ENCODE measurements at places on chromosomes 6 and 20.
A peak's percentile ranks its signal among the peaks of the same experiment; 100 is the strongest.

DNA sequence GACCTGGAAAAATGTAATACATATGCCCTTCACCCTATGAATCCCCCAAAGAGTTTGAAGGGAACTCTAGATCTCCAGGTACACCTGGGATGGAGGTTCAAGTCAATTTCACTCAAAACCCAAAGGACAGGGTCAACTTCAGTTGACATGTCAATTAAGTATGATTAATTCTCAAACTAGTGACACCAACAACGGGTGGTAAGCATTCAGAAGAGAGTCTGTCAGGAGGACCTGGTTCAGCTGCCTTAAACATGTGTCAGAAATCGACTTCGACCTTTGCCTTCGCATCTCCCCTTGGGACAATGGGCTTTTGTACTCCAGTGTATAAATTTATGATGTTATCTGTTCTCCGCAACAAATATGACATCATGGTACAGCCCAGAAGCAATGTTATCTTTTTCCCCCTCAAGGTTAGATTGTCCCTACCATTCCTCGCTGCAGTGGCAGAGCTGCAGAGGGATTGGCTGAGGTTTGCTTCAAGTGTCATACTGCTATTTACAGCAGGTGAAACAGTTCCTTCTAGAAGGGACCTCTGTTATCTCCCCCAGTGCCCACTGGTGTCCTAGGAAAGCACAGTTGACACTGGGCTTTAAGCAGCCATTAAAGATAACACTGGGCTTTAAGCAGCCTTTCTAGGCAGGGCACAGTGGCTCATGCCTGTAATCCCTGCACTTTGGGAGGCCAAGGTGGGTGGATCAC lies 94.7 kb upstream of the SNX9 start:
- peak; percentile 89 for DNase-seq

GRCh38 chr6:24990944-24991809 lies 55.4 kb upstream of the RIPOR2 start:
- DNase-seq = no peak

DNA sequence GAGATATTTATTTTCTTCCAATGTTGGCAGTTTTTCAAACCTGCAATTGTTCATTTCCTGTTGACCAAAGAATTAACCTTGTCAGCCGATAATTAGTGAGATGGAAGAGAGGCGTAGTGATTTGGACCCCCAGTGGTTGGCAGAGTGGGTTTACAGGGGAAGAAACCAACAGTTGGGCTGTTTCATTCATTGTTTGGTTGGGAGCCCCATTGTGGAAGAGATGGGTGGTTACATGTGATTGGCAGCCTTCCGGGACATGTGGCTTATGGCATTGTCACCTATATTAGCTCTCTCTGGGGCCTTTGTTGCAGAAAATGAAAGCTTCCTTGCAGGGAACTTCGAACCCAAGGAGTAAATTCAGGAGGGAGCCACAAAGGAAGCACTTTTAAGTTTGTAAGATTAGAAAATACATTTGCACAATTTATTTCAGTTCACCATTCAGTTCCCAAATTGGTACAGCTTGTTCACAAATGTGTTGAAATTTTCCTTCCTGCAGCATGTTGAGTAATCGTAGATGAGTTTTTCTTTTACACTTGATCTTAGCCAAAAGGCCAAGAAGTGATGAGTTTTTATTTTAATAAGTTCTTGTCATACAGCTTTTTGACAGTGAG lies 50.3 kb upstream of the CDKAL1 start:
- no peak for DNase-seq

GRCh38 chr6:47117314-47117713 lies 75.2 kb upstream of the ADGRF1 start:
- no peak for DNase-seq

- peak; percentile 62 for DNase-seq
Measured at GRCh38 chr20:62548471-62548870, 72.7 kb upstream of the GATA5 start.

- no peak for DNase-seq
Measured at GRCh38 chr6:55304747-55305146, 22.5 kb upstream of the GFRAL start.

- peak; percentile 94 for DNase-seq
Measured at GRCh38 chr20:62143081-62143956, at the start of the genes PSMA7 and SS18L1. TSS of gene PSMA7 (minus strand) at chr20:62143394. CDS start at chr20:62143303, 91 bp downstream. TSS of gene SS18L1 (plus strand) at chr20:62143769. CDS start at chr20:62143821, 52 bp downstream.

DNA sequence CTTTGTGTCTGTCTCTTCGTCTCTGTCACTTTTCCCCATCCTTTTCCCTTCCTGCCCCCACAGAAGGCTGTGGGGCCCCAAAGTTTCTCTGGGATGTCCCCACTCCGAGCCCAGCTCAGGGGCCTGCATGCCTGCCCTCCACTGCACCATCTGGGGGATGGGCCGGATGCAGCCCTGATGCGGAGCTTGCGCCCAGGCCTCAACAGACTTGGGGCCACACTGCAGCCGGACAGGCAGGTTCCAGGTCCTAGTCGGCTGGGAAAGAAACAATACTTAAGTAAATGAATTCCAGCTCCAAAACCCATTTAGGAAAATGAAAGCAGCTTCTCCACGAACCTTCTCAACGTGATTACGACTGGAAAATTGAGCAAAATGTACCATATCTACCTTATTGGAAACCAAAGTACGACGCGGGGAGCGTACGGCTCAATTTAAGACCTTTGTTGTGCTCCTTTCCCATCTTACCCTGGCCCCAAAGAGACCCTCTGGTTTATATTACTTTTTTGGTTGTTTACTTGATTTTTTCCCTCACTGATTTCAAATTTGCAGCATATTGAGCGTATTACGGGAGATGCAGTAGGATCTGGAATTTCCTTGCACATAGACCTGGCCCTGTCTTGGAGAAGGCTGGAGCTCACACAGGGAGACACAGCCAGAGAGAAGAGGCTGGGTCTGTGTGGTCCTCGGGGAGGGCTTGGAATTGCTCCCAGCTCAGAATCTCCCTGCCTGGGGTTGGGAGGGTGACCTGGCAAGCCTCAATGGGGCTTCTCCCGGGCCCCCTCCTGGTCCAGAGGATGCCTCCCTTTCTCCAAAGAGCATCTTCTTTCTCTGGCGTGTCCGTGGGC lies 8.0 kb downstream of the FOXC1 start:
- no peak for DNase-seq

DNA sequence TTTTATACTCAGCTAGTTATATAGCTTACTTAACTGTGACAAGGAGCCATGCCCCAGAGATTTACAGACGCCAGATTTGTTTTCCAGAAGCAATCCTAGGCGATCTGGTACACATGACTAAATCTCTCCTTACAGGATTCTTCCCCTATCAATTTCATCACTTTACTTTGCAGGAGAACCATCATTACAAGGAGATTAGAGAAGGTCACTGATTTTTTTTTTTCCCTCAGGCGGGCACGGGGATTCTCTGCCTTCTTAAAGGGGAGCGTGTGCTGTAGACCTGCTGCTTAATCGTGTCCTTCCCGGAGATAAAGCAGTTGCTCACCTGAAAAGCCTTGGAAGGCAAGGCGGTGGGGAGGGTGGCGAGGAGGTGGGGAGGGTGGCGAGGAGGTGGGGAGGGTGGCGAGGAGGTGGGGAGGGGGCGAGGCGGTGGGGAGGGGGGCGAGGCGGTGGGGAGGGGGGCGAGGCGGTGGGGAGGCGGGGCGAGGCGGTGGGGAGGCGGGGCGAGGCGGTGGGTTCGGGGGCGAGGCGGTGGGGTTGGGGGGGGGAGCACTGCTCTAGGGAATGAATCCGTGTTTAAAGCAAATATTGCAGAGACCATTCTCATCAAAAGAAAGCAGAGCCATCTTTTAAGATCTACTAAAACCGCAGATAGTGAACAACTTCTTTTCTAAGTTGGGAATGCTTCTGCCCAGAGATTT lies 14.3 kb upstream of the MRAP2 start:
- no peak for DNase-seq

GRCh38 chr6:3037638-3038365 lies 30.5 kb upstream of the RIPK1 start:
- no peak for DNase-seq

GRCh38 chr6:160103825-160104100 lies 17.9 kb upstream of the SLC22A1 start:
- DNase-seq = no peak

DNA sequence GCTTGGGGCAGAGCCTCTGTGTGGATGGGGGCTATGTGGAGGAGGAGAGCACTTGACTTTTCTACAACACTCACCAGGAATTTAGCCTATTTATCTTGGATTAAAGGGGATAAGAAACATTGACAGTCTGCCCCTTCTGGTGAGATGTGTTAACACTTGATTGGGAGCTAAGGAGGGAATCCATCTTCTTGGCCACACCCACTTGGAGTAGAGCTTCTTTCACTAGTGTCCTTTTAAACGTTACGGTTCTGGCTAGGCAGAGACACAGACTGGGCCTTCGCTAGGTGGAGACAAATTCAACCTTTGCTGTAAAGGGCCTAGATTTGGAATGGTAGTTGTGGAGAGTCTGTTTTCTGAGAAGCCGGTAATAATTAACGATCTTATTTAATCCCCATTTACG lies 15.5 kb upstream of the TPBG start:
- no peak for DNase-seq

- DNase-seq = peak; percentile 94
Measured at GRCh38 chr20:23147964-23148730, 62.0 kb upstream of the CD93 start.

DNA sequence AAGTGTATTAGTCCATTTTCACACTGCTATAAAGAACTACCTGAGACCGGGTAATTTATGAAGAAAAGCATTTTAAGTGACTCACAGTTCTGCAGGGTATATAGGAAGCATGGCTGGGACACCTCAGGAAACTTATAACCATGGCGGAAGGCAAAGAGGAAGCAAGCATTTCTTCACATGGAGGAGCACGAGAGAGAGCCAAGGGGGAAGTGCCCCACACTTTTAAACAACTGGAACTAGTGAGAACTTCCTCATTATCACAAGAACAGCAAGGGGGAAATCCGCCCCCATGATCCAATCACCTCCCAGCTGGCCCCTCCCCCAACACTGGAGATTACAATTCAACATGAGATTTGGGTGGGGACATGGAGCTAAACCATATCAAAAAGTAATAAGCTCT lies 28.3 kb upstream of the B3GAT2 start:
- DNase-seq = no peak

DNA sequence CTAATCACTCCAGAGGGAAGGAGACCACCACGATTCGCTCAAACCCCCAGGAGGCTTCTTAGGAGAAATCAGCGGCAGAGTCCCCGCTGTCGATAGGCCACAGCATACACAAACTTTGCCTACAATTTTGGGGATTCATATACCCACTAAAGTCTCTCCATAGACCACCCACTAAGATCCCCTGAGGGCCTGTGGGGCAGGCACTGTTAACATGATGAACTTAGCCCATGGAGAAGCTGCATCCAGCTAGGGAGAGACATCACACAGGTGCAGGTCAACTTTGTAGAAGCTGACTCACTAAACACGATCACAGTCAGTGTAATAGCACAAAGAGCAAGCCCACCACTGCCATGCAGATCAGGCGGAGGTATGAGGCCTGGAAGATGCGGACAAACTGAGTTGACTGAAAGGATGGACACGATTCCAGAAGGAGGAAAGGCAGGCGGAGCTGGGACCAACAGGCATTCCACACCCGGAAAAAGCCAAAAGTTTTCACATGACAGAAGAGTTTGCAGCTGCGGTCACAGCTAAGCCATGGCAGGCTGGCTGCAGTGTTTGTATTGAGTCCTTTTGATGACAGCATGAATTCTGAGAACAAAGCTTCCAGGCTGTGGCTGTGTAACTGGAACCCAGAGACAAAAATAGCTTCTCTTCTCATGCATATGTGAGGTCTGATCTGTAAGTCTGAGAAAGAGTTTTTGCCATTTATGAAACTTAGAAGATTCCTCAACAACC lies 75.7 kb upstream of the QKI start:
- DNase-seq = peak; percentile 46

GRCh38 chr6:4487538-4487937 lies 288.7 kb upstream of the CDYL start:
- peak; percentile 70 for DNase-seq

- no peak for DNase-seq
Measured at GRCh38 chr20:24321973-24322372, 147.5 kb upstream of the SYNDIG1 start.

GRCh38 chr6:165183071-165183470 lies 126.3 kb downstream of the C6orf118 start:
- no peak for DNase-seq

DNA sequence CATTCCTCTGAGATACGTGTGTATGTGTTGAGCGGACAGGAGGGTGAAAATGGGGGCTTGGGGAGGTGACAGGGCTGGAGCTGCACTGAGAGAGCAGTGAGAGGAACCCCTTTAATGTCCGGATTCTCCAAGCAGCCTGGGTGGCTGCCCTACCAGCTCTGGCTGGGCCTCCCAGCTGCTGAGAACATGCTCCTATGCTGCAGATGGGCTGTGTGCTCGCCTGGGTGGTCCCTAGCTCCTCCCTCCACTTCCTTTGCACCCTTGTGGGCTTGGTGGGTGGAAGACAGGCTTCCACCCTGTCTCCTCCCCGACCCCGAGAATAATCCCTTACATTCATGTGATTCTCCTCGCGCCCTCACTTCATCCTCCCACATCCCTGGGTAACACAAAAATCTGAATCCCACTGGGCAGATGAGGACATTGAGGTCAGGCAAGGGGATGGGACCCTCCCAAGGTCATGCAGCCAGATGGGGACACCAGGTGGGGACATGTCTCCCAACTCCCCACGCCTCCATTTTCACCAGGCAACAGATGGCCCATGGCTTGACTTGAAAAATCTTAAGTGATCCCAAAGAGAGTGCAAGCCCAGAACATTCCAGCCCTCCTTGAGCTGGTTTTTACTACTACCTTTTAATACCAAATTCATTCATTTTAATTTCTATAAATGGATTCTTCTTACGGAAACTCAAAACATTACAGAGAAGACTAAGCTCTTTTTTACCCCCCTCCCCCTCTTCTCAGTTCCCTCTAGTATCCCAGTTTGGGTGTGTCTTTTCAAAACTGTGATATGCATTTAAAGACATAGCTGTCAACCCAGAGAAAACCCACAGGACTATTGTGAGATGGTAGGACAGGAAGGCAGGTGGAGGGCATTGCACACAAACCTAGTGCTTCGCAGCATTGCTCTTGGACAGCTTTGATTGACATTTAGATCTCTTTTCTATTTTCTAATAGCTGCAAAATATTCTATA lies 5.0 kb upstream of the PDRG1 start:
- DNase-seq = no peak

DNA sequence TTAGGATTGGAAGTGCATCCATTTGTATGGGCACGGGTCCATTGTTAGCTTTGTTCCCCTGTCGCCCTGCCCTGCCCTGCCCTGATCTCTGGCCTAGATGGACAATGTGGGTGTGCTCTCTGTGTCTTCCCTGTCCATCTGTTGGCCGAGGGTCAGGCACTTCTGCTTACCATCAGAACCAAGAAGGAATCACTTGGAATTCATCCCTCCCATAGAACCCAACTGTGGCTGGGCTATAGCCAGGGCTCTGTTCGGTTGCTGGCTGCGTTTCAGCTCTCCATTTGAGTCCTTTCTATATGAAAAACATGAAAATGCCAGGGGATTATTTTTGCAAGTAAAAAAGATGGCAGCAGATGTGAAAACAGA lies 26.6 kb upstream of the TULP4 start:
- no peak for DNase-seq

GRCh38 chr6:15539722-15540270 lies 123.0 kb downstream of the DTNBP1 start:
- no peak for DNase-seq

- peak; percentile 62 for DNase-seq
Measured at GRCh38 chr6:87078983-87079616, 15.8 kb downstream of the CGA start.

Measured in SW480 (cell line).